NCI-H446 treated with DMSO at 0.1 percent for 48 hours (cell line): ENCODE measurements at places on chromosomes 6 and 20.

DNA sequence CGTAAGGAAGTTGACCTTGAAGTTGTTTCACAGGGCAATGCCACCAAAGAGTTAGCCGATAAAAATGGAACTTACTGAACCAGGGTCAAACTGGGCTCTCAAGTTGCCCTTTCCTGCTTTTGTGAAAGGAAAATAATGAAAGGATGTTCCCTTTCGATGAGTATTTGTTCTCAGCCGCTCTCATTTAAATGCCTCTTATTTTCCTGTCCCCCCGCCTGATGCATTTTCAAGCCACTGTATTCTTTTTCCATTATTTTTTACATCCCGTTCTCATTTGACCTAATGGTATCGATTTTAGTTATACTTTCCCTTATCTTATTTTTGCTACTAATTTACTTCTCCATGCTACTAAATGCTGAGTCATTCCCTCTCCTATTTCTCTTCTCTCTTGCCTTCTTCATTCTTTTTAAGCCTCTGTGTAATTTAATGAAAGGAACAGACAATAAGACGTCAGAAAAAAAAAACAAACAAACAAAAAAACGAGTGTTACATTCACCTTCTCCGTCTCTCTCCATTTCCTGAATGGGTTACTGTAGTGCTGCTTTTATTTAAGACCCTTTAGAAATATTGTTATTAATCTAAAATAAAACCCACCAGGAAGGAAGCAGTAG, 655 bp upstream of the NDUFAF4 start:
- no peak for DNase-seq

GRCh38 chr6:19690325-19691075, 146.7 kb upstream of the ID4 start:
- DNase-seq, result no peak

GRCh38 chr20:22768266-22769178, 184.2 kb upstream of the FOXA2 start:
- no peak for DNase-seq

- no peak for DNase-seq
Measured at GRCh38 chr6:123575188-123575587, 61.6 kb downstream of the TRDN start.

DNA sequence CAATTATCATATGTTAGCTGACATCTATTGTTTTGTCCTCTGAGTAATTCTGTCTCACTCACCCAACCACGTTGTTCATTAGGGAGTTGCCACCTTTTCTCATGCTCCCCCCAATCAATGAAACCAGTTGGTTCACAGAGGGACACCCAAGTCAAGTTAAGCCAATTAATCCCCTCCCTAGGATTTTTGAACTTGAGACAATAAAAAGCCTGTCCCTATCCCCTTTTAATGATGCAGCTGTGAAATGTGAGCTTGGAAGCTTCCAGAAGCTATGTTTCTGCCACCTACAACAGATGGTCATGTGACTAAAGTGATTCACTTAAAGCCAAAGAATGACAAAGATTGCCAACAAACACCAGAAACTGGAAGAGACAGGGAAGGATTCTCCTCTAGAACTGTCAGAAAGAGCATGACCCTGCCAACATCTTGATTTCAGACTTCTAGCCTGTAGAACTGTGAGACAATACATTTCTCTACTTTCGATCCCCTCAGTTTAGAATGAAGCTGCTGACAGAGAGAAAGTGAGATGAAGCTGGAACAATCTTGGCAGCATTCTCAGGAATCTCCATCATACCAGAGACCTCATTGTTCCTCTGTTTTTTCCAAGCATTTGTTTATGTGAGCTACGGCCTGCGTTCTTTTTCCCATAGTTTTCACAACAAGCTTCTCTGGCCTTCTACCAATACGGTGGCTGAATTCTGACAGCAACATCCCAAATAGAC, 57.8 kb upstream of the TPD52L1 start:
- DNase-seq, result peak; percentile 20

DNA sequence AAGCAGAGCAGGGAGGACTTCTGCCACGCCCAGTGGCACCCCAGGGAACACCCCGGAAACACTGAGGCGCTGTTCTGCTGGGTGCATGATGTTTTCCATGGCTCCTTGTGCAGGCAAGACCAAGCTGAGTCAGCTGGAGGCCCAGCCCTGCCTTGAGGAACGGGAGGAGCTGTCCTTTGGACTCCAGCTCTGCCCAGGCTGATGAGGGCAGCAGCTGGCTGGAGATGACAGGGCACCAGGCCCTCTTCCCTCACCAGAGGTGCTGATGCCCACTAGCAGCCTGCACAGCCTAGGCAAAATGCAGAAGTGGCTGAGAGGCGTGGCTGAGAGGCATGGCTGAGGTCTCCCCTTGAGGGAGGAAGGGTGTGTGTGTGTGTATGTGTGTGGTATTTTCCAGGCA, 2.4 kb downstream of the C6orf132 start:
- DNase-seq, result no peak

DNA sequence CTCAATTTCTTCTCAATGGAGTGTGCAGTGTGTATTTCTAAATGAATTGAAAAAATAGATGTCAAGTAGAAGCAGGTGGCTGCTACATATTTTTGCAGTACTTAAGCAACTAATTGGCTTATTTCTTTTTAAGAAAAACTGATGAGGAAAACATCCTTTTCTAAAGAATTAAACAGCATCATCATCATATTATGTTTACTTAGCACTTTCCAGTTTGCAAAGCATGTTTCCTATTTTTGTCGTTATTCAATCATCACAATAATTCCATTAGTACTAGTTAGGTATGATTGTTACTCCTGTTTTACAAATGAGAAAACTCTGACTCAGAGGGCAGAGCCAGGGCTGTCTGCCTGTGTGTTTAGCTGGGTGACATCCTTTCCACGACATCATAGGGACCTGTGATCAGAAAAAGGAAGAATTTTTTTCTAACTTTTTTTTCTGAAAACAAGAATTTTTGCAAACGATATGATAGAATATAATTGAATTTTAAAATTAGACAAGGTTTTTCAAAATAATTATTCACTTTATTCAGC, 22.7 kb upstream of the BMP6 start:
- DNase-seq, result no peak

GRCh38 chr6:116528780-116529179, 16.7 kb downstream of the TRAPPC3L start:
- DNase-seq, result no peak

- DNase-seq, result no peak
Measured at GRCh38 chr6:25052181-25052580, 116.4 kb upstream of the RIPOR2 start.

- DNase-seq, result no peak
Measured at GRCh38 chr20:64276817-64277216, 21.3 kb downstream of the PCMTD2 start.

DNA sequence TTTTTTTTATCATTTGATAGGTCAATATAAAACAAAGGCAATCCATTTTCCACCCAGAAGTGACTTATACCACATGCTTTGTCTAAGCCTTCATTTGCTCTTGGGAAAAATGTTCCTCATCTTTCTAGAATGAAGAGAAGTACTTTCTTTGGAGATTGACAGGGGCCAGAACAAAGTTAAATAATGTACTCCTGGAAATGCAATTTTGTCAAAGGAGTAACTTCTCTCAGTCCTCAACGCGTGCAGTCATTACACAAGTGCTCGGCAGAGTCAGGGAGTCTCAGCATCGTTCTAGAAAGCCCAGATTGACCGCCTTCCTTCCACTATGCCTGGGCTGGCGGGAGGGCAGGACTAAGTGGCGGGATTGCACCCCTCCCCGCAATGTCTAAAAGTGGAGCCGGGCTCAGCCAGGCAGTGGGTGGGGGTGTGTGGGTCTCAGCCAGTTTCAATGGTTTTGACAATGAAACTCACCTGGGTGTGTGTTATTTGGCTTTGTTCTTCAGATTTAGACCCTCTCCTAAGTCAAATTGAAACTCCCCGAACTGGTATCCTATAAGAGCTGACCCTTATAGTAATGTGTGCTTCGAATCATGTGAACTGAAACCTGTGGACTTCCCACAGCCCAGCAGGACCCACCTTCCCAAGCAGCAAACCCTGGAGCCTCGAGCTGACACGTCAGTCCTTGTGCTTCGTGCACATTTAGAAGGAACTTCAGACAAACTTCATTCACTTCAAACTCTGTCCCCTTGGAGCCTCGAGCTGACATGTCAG, 63.2 kb upstream of the DUSP22 start:
- DNase-seq, result no peak

DNA sequence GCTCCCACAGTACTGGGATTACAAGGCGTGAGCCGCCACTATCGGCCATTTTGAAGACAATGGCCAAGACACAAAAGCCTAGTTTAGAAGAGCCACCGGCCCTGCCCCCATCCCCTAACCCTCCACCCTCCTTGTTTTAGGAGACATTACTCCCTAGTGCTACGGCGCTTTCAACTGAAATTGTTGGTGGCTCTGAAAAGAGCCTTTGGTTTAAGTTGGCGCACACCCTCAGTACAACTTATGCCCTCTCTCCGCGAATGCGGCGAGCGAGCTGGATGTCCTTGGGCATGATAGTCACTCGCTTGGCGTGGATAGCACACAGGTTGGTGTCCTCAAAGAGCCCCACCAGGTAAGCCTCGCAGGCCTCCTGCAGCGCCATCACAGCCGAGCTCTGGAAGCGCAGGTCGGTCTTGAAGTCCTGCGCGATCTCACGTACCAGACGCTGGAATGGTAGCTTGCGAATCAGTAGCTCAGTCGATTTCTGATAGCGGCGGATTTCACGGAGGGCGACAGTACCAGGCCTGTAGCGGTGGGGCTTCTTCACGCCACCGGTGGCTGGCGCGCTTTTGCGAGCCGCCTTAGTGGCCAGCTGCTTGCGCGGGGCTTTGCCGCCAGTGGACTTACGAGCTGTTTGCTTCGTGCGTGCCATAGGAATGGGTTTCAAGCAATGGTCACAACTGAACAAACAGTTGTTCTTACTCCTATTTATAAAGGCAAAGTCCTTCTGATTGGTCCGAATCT, 114.9 kb upstream of the BTN3A2 start:
- DNase-seq, result no peak

GRCh38 chr6:137904822-137905617, 38.0 kb downstream of the TNFAIP3 start:
- no peak for DNase-seq

DNA sequence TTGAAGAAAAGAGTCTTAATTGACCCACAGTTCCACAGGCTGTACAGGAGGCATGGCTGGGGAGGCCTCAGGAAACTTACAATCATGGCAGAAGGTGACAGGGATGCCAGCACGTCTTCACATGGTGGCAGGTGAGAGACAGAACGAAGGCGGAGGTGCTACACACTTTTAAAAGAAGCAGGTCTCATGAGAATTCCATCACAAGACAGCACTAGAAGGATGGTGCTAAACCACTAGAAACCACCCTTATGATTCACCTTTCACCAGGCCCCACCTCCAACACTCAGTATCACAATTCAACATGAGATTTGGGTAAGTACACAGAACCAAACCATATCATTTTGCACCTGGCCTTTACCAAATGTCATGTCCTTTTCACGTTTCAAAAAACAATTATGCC, 20.9 kb downstream of the TAGAP start:
- no peak for DNase-seq

GRCh38 chr6:47714802-47715201, 16.4 kb downstream of the ADGRF4 start:
- no peak for DNase-seq

GRCh38 chr6:130852844-130853554, 25.8 kb downstream of the SMLR1 start:
- no peak for DNase-seq

- DNase-seq, result no peak
Measured at GRCh38 chr20:2179233-2179580, 77.6 kb downstream of the STK35 start.

- DNase-seq, result no peak
Measured at GRCh38 chr6:25301362-25301761, 22.2 kb downstream of the CARMIL1 start.

GRCh38 chr20:5395932-5396727, 79.4 kb upstream of the PROKR2 start:
- DNase-seq, result no peak

GRCh38 chr6:145070791-145071190, 664.5 kb downstream of the EPM2A start:
- DNase-seq, result no peak

DNA sequence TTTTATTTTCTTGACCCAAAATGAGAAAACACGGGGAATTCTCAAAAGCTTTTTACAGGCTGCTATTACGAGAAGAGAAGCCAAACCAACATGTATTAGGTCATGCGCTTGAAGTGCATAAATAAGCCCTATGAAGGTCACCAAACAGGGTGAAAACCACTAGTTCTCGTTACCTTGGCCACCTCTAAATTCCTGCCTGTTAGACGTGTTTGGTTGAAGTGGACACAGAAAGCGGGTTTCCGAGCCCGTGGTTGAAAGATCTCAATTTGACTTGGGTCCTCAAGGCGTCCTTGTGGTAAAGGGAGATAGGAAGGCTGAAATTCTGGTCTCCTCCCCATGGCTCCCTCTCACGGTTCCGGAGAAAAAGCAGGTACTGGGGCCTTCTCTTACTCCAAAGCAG, 6.2 kb downstream of the EYA2 start:
- no peak for DNase-seq

- DNase-seq, result no peak
Measured at GRCh38 chr6:122033564-122034181, 365.8 kb upstream of the HSF2 start.

GRCh38 chr20:21326700-21327099, 23.6 kb downstream of the XRN2 start:
- no peak for DNase-seq

DNA sequence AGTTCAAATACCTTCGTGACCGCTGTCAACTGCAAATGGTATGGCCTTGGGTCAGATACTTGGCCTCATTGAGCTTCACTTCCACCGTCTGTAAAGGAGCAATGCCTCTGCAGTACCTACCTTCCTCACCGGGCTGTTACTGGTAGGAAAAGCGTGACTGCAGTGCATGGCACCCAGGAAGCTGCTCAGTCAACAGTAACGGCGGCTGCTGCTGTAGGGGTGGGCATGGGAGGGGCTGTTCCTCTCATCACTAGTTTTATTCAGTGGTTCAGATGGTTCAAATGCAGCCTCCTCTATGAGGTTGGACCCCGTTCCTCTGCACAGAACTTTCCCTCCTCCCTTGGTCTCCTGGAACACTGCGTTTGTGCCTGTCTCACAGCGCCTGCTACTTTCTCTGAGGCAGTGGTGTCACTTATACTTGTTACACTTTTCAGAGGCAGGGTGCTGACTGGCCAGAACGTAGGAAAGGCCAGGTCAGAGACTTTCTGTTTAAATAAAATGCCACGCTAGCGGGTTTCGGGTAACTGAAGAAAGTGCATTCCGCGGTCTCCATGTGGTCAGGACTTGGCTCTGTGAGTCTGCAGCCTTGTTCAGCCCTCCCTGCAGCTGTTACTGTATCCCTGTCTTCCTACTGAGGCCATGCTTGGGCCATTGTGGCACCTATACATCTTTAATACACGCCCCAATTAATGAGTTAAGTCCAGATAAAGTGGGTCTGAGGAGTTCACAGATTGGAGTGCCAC, 279.6 kb downstream of the NRN1 start:
- DNase-seq, result no peak

DNA sequence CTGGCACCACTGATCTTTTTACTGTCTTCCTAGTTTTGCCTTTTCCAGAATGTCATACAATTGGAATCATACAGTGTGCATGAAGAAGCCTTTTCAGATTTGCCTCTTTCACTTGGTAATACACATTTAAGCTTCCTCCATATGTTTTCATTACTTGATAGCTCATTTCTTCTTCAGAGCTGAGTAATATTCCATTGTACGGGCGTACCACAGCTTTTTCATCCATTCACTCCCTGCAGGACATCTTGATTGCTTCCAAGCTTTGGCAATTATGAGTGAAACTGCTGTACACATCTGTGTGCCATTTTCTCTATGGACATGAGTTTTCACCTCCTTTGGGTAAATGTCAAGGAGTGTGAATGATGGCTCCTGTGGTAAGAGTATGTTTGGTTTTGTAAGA, 46.2 kb upstream of the LY86 start:
- DNase-seq, result no peak

- DNase-seq, result no peak
Measured at GRCh38 chr20:34680586-34681175, 3.8 kb upstream of the PIGU start.
